Left forelimb (tissue), 1 donor: ENCODE measurements at places on chromosomes 5 and 9.

GRCh38 chr9:72633966-72634365, 112.6 kb downstream of the TMC1 start:
- DNase-seq = no peak

DNA sequence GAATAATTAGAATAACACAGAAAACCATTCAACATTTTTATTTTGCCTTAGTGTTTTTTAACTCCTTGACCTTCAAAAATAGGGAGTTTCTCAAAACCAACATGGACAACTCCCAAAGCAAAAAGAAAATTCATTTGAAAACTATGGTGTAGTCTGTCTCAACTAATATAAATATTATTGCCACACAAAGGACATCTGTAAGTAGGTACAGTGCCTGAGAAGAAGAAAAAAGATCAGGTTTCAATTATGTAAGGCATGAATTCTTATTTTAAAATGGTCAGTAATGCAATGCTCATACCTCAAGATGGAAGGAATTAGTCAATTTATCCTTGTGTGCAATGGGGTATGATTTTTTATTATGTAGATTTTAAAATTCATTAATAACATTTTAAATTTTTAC, 109.6 kb upstream of the CNTLN start:
- DNase-seq = no peak

DNA sequence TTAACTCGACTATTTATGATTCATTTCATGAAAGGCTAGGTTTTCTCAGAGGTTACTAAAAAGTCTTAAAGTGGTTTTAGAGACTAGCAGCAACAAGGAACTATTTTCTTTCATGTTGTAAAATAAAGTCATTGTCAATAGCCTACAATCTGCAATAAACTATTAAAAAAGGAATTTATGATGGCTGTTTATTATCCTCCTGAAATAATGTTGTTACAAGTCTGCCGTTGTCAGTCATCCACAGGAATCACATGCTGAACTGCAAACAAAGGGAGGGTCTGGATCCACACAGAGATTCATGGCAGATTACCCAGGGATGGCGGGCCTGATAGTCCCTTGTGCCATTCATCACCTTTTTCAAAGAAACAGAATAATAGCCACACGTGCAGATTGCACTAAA, 49.2 kb downstream of the TMEM174 start:
- no peak for DNase-seq

DNA sequence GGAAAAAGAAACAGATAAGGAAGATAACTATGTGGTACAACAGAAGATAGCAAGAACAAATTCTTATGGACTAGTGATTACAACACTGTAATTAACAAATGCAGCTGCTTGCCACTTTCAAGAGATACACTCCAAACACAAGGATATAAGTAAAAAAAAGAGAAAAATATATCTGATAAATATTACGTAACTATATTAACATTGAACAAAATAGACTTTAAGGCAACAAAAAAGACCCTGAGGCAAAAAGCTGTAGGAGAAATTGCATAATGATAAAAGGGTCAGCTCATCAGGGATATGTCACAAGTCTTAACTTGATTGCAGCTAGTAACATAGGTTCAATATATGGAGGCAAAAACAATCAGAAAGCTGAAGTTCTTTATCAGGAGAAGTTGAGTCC, 51.3 kb upstream of the RNF130 start:
- DNase-seq = no peak

DNA sequence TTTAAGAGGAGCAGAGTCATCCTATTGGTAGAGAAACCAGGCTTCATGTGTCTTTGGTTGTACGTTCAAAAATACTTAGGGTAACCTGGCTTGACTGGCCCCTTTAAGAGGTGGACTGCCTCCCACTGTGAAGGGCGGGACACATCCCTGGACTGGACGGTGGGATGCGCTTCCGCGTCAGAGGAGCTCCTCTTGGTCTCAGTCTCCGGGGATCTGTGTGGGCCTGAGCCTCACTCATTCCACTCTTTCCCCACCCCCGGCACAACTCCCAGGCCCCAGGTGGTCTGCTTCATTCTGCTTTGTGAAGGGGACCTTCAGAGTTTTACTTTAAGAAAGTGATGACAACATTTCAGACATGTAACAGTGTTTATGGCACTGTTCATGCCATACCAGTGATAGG, 601.1 kb downstream of the IRX1 start:
- no peak for DNase-seq

GRCh38 chr5:140041492-140042392, 1.4 kb downstream of the NRG2 start:
- peak; percentile 73 for DNase-seq
